Lung microvascular endothelial cell (primary cell): ENCODE measurements at places on chromosomes 11 and 22.

DNA sequence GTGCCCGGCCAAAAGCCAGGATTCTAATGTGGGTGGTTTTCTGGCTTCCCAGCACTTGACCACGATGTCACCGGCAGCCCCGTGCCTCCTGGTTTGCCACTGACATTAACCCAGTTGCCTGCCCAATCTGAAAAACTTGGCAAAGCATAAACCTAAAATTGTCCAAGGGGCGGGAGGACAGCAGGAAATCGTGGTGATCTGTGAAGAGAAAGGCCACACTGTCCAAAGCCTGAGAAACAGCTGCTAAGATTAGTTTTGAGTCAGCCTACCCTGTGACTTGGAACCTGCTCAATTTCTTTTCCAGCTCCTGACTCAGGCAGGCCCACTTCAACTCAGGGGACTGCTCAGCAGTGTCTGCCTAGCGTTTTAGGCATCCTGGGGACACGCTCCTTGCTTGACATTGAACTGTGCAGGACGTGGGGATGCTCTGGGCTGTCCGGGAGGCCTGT is 8.2 kb upstream of the F2 start:
- no peak for DNase-seq

GRCh38 chr11:66100272-66101065 is 30.4 kb downstream of the PACS1 start:
- DNase-seq, result peak; percentile 71

GRCh38 chr11:1871531-1871930 is 18.6 kb downstream of the LSP1 start:
- DNase-seq, result no peak

GRCh38 chr11:76251576-76251975 is 45.3 kb upstream of the WNT11 start:
- peak; percentile 37 for DNase-seq

- no peak for DNase-seq
These were observed 46.8 kb downstream of the MACROD1 start for GRCh38 chr11:64118876-64119665.

GRCh38 chr22:27631641-27632040 is 169.9 kb downstream of the MN1 start:
- DNase-seq, result no peak

DNA sequence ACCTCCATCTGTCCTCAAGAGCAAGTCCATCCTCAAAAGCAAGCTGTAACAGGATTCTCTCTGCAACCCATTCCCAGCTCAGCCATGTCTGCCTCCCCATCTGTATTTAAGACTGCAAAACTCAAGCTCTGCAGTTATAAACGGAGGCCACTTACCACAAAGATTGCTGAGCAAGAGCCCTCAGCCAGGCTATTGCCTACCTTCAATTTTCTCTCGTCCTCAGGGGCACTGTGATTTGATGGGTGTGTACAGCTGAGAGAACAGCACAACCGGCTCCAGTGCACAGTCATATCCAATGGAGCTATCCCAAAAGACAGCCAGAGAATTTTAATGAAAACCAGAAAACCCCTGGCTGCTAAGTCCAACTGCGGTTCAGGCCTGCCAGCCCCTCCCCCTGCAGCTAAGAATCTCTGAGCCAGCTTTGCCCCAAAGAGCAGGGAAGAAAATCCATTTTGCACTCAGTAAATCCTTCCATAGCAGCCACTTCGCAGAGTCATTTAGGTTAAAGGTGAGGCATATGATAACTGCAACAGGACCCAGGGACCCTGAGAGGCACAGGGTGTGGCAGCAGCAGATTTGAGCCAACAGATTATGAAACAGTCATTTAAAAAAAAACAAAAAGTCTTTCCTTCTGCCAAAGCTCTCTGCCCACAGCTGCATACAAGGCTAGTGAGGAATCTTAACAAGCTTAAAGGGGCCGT is 37.6 kb downstream of the RAB30 start:
- DNase-seq, result peak; percentile 24

DNA sequence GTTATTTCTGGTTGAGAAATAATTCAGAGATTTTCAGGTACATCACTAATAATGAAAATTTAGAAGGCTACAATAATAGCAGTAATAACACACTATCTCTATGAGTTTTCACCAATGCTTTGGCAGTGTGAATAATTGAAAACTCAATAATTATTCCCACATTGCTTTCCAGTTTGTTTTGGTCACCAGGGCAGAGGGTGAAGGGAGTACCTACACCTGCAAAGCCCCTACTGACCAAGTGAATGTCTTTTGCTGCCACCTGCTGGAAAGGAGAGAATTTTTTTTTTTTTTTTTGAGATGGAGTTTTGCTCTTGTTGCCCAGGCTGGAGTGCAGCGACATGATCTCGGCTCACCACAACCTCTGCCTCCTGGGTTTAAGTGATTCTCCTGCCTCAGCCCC is 3.2 kb downstream of the NELL1 start:
- no peak for DNase-seq

GRCh38 chr11:58832056-58832645 is 12.4 kb downstream of the GLYATL2 start:
- DNase-seq, result no peak

GRCh38 chr11:114194702-114195101 is 101.5 kb upstream of the NNMT start:
- no peak for DNase-seq

DNA sequence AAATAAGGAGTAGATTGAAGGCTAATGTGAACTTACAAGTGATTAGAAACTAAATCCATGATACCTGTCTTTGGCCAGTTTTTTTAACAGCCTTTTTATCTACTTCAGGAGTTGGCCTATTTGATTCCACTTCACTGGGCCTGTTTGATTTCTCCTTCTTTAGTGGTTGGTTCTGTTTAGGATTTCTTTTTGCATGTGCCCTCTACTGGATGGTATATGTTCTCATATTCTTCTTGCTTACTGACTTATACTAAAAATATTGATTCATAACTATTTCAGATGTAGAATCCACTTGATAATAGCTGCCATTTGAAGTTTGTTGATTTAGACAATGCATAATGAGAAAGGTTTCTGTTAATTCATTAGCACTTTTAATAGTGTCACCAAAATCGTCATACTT is 53.9 kb downstream of the USP47 start:
- peak; percentile 3 for DNase-seq

GRCh38 chr11:110199184-110199981 is 97.0 kb downstream of the RDX start:
- DNase-seq, result no peak

- DNase-seq, result no peak
These were observed 94.2 kb upstream of the DRD2 start for GRCh38 chr11:113569391-113569790.

DNA sequence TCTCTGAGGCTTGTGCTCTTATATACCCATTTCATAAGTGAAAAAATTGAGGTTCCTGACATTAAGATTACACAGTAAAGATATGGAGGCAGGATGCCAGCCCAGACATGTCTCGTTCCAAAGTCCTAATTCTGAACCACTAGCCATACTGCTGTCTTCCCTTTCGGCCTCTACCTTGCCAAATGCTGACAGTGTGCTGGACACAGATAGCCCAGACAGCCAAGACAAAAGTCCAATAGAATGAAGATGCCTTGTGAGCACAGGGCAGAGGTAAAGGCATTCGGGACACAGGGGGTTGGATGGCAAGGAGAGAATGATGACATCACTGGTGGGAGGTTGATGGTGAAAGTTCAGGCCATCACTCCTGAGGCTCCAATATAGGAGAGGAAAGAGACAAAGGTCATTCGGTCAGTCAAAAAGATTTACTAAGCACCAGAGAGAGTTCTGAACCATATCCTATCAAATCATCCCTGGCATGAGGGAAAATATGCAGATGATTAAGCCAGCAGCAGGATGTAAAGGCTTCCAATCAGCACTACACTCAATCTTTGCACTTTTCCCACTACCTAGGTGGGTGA is 174.0 kb upstream of the MTMR2 start:
- no peak for DNase-seq

DNA sequence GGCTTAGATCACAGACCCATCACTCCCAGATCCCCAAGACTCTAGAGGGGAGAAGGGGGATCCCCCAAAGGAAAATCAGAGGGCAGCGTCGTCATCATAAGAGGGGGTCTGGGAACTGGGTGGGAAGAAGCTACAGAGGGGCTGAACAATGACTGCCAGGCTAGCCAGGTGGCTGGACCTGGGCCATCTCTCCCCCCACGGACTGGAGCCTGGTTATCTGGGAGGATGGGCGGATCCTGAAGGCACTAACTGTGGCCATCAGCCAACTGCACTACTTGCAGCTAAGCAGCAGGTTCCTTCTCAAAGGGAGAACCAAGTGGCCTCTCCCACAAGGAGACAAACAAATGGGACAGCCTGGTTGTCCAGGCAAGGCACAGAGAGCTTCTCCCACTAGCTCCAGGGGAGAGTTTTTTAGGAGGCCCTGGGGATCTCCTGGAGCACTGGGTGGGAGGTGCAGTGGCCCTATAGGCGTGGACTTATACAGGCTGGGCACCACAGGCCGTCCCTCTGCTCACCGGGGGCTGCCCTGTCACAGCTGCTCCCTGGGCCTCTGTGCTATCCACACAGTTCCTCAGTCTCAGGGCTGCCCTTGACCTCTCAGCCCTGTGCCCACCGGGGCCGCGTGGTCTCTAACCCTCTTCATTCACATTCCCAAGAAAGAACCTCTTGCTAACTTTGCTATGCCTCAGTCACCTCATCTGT is 15.4 kb downstream of the P2RY6 start:
- no peak for DNase-seq

DNA sequence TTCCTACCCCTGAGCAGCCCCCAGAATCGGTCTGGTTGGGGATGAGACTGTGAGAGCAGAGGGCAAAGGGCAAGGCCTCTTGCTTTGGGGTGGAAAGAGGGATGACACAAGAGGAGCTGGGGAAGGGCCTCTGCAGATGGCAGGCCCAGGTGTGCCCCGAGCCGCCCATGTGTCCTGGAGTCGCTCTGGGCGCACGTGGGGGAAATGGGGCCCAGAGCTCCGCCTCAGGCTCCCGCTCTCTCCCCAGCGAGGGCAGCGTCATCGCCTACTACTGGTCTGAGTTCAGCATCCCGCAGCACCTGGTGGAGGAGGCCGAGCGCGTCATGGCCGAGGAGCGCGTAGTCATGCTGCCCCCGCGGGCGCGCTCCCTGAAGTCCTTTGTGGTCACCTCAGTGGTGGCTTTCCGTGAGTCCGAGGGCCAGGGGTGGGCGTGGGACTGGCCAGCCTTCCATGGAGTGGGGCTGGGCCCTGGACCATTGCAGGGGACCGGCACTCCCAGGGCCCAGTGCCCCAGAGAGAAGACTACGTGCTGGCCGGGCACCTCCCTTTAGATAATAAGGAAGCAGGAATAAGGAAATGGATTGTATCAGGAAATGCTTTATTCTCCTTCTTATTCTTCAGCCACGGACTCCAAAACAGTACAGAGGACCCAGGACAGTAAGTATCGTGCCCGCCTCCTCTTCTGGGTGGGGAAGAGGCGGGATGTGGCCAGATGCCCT is 30.1 kb downstream of the ST14 start:
- no peak for DNase-seq

GRCh38 chr11:7197469-7197868 is 54.2 kb upstream of the SYT9 start:
- DNase-seq, result no peak

GRCh38 chr11:71311928-71312510 is 59.6 kb upstream of the SHANK2 start:
- no peak for DNase-seq

DNA sequence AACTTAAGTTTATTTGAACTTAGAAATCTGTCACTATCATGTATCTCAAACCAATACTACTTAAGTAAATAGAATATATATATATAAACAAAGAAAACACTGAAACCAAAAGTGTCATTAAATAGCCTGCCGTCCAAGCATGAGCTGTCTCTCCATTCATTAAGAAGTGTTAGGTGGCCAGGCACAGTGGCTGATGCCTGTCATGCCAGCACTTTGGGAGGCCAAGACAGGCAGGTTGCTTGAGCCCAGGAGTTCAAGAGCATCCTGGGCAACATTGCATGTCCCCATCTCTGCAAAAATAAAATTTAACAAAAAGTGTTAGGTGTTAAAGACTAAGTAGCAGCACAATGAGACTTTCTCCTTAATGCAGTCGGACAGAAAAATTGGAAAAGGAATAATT is 14.0 kb downstream of the CD6 start:
- no peak for DNase-seq

DNA sequence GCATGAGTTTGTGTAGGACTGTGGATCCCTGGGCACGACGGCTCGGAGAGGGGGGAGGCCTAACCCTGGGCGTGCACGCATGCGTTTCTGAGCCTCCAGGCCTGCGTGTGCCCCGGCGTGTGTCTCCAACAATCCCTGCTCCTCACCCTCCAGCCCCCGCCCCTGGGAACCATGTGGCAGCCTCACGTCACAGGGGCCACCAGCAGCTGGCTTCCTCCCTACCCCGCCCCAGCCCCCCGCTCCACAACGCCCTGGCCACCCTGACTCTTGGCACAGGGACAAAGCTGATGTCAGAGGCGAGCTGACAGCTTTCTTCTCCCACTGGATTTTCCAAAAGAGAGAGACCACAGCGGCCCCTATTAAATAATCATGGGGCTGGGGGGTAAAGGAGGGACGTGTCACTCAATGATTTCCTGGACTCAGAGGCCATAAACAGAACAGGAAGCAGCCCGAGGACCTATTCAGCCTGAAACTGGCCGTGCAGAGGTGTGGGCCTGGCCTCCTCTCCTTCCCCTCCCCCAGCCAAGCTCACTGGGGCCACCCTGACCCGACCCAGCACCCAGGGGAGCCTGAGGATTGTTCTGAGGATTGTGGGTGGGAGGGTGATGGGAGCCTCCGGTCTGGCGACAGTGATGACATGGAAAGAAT is 6.8 kb upstream of the LIF start:
- DNase-seq, result peak; percentile 77
